ENCODE measurements at places on chromosomes 11 and 22. TPM values are rescaled to one million over a fixed set of nuclear protein-coding genes. Genes with fewer than 3 reads are reported as not detected.

DNA sequence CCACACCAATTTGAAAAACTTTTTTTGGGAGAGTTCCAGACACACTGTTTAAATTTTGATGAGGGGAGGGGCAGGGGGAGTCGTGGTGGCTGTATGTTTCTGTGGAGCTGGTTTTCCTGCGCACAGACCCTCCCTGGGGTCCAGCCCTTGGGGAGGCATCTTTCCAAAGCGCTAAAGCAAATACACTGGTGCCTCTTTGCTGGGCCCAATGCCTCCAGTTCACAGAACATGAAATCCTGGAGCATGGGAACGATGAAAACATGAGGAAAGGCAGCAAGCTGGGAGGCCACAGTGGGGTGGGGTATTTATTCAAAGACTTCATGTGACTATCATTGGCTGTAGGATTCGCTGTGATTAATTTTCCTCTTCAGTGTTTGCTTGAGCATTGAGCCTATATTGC lies 135.3 kb downstream of the CCDC34 start:
- H3K36me3 ChIP-seq, result no peaks in the 10 kb centered on the region
- H3K4me1 ChIP-seq, result no peaks in the 10 kb centered on the region
- no peak overlapping the region for H3K4me3 ChIP-seq
- no peak for DNase-seq
- no peaks in the 10 kb centered on the region for H3K27me3 ChIP-seq

Gene ENTHD1
- total RNA-seq, result not detected

- DNase-seq, result no peak
- no peak overlapping the region for H3K4me3 ChIP-seq
- H3K36me3 ChIP-seq, result no peaks in the 10 kb centered on the region
- no peaks in the 10 kb centered on the region for H3K4me1 ChIP-seq
Observed at GRCh38 chr11:112017538-112017937, 7.7 kb upstream of the DLAT start.

Gene TRPC6
- total RNA-seq, result 0.17 TPM

DNA sequence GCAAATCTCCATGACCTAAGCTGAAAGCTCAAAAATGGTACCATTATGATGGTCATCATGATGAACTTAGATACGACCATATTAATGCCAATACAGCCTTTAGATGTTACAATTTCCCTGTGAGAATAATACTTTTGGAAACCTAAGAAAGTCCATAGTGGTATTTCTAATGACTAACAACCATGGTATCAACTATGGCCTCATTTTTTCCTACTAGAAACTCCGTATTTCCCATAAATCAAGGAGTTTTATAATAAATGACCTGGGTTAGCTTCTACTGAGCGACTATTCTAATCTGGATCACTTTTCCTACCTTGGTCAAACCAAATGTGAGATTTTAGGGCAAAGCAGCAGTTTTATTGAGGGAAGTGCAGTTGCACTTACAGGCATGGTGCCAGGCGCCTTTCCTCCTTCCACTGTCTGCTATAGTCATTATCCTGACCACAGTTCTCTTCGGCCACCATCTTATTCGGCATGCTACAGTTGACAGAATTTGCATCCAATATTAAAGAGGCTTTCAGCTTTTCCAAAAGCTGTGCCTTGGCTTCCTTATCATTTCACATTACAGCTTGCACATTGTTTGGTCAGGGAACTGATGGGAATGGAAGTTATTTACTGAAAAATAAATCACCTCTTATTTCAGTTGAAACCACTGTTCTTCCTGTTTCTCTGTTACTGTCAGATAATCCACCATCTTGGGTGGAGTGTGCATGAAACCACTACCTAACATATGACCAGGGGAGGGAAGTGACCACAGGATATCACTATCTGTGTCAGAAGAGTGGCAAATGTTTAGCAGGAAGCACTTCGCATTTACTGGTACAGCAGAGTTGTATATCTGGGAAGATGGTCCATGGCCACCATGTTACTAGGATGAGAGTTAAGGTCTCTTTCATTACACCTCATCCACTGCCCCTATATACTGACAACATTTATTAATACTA lies 74.5 kb upstream of the PICALM start:
- no peaks in the 10 kb centered on the region for H3K36me3 ChIP-seq
- DNase-seq, result no peak
- H3K4me3 ChIP-seq, result no peak overlapping the region
- H3K4me1 ChIP-seq, result no peaks in the 10 kb centered on the region
- H3K27me3 ChIP-seq, result no peaks in the 10 kb centered on the region
- no peak overlapping the region for H3K27ac ChIP-seq

DNA sequence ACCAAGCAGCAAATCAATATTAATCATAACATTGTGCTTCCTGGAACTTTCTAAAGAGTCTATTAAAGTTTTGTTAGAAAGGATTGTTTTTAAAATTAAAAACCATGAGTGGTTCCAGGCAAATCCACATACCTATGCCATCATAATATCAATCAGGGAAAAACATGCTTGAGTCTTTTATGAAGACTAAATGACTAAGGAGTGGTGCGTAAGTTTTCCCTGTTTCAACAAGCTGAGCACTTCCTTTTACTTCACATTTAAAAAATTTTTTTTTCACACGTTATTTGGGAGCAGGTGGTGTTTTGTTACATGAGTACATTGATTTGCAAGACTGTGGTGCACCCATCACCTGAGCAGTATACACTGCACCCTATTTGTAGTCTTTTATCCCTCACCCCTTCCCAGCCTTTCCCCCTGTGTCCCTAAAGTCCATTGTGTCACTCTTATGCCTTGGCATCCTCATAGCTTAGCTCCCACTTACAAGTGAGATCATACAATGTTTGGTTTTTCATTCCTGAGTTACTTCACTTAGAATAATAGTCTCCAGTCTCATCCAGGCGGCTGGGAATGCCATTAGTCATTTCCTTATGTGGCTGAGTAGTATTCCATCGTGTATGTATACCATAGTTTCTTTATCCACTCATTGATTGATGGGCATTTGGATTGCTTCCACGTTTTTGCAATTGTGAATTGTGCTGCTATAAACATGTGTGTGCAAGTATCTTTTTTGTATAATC lies 1190.3 kb upstream of the RAG2 start:
- no peaks in the 10 kb centered on the region for H3K36me3 ChIP-seq
- no peaks in the 10 kb centered on the region for H3K27me3 ChIP-seq

DNA sequence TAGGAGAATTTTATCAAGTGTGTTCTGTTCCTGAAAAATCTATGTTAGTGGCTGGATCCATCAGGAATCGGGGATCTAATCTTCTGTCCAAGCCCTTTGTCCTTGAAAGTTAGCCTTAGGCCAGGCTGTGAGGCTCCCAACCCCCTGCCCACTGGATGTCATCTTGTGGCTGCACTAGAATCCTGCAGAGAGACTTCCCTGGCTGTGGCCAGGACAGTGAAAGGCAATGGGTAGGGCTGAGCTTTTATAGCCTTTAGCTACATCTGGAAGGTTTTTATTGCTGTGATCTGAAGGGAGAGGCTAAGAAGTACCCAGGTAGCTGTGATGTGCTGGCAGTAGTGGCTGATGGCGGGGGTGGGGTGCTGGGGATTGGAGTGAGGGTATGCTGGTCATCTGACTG lies 2.1 kb downstream of the OAF start:
- peaks cover 62% of the 10 kb centered on the region for H3K4me1 ChIP-seq
- DNase-seq, result no peak
- H3K4me3 ChIP-seq, result peak overlapping the region; percentile 88
- H3K27me3 ChIP-seq, result no peaks in the 10 kb centered on the region

- no peak for DNase-seq
- no peaks in the 10 kb centered on the region for H3K36me3 ChIP-seq
- no peak overlapping the region for H3K27ac ChIP-seq
- H3K4me3 ChIP-seq, result no peak overlapping the region
- peaks cover 12% of the 10 kb centered on the region for H3K4me1 ChIP-seq
Observed at GRCh38 chr22:30249049-30250038, 2.8 kb upstream of the LIF start.

DNA sequence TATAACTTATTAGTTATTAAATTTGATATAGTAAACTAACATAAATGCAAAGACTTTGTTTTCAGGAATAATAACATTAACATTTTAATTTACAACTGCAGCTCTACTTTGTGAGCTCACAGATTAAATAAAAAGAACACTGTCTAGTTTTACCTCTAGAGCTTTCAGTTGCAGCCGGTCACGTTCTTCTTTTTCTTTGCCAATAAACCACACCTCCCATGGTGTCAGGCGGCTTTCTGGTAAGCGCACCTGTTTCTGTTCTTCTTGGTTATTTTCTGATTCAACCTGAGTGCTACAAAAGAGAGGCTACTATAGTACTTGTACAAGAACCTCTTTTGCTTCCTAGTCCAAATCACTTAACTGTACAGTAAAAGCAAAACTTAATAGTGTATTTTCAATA lies 5.8 kb downstream of the CCDC34 start:
- H3K4me3 ChIP-seq, result no peak overlapping the region
- H3K36me3 ChIP-seq, result no peaks in the 10 kb centered on the region
- no peaks in the 10 kb centered on the region for H3K27me3 ChIP-seq
- no peak overlapping the region for H3K27ac ChIP-seq
- DNase-seq, result no peak

Gene OR5B21
- total RNA-seq, result not detected

- no peaks in the 10 kb centered on the region for H3K4me1 ChIP-seq
- no peaks in the 10 kb centered on the region for H3K36me3 ChIP-seq
- no peak overlapping the region for H3K27ac ChIP-seq
- H3K27me3 ChIP-seq, result no peaks in the 10 kb centered on the region
- no peak overlapping the region for H3K4me3 ChIP-seq
- DNase-seq, result no peak
Observed at GRCh38 chr11:23688835-23689234, 808.0 kb upstream of the LUZP2 start.
